GM04504 (cell line): ENCODE measurements at places on chromosomes 2 and 18.

DNA sequence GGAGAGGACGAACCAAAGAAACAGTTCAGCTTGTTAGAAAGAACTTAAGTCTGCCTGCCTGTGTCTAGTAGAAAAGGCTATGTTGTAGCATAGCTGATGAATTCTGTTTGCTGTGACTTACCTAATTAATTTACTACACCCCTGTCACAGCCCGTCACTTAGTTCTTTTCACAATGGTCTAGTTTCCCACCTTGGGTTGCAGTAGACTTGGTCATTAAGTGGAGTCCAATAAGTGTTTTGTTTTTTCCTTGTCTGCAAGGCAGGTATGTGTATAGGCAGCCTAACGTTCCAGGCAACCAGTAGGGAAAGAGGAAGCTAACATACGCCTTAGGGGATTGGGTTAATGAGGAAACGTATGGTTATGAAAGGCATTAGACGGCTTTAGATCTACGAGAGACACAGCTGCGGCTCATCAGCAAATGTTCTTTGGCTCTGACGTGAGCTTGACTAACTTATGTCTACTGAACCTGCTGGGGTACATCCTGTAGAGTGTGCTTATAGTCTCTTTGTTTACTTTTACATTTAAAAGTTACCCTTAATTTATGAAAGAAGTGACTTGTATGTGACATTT, 180.1 kb downstream of the PRPF40A start:
- DNase-seq = no peak

DNA sequence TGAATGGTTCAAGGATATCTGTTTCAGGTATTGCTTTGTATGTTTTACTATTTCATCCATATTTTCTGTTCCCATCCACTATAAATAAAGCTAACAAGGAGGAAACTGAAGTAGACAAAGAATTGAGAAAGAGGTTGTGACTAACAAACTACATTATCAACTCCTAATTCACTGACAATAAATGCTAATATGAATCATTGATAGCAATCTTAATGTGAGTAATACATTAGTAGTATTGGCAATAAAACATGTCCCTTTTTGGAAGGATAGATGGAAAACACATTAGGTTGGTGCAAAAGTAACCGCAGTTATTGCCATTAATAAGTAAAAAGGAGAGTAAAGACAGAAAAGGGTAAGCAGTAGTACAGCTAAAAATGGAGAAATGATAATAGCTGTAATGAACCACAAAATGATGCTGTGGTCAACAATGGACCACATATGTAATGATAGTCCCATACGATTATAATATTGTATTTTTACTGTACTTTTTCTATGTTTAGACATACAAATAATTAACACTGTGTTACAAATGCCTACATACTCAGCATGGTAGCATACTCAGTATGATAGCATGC, 104.7 kb downstream of the THADA start:
- DNase-seq = no peak

DNA sequence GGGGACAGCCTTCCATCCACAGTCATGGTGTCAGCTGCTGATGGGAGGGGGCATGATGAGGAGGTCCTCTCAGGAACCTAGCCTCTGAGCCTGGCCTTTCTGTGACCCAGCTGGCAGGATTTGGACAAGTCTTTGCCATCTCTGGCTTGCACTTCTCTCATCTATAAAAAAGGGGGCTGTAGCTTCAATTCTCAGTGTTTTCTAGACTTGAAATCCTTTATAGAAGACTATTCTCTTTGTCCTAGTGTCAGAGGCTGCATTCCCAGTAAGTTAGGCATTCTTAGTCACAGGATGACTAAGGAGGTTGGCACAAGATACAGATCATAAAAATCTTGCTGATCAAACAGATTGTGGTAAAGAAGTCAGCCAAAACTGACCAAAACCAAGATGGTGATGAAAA, 958.5 kb downstream of the CNTNAP5 start:
- DNase-seq = peak; percentile 14

- no peak for DNase-seq
Measured at GRCh38 chr2:24797644-24798043, 4.4 kb downstream of the CENPO start.

- no peak for DNase-seq
Measured at GRCh38 chr2:134716721-134717243, 2.0 kb downstream of the TMEM163 start.

DNA sequence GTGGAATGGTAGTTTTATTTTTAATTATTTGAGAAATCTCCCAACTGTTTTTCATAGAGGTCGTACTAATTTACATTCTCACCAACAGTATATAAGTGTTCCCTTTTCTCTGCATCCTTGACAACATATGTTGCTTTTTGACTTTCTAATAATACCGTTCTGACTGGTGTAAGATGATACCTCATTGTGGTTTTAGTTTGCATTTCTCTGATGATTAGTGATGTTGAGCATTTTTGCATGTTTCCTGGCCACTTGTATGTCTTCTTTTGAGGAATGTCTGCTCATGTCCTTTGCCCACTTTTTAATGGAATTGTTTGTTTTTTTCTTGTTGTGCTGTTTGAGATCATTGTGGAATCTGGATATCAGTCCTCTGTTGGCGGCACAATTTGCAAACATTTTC, 242.5 kb downstream of the ZNF521 start:
- DNase-seq = no peak

- peak; percentile 20 for DNase-seq
Measured at GRCh38 chr18:36376361-36376760, 78.8 kb downstream of the FHOD3 start.

DNA sequence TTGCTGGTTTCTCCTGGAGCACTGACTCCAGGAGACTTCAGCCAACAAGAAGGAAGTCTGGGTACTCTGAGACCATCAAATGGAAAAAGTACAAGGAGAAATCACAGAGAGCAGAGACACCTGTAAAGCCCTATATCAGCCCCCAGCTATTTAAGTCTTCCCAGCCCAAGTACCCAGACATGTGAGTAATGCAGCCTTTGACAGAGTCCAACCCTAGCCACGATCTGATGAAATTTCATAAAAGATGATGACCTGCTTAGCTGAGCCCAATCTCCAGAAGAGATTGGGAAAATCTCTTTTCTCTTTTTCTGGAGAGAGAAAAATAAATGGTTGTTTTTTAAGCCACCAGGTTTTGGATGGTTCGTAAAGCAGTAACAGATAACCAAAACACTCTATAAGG, 196.6 kb downstream of the NBAS start:
- DNase-seq = no peak

DNA sequence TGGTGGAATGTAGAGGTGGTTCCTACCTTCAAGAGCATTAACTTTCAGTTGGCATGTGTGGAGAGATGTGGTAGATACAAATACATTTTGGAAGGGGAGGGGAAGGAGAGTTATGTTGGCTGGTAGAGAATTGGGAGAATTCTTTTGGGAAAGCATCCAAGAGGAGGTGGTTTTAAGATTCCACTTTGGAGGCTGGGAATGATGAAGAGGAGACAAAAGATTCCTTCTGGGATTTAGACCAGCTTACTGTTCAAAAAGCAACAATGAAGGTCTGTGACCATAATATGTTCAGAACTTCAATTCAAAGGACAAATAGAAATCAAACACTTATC, 120.8 kb upstream of the FOSL2 start:
- DNase-seq = no peak

DNA sequence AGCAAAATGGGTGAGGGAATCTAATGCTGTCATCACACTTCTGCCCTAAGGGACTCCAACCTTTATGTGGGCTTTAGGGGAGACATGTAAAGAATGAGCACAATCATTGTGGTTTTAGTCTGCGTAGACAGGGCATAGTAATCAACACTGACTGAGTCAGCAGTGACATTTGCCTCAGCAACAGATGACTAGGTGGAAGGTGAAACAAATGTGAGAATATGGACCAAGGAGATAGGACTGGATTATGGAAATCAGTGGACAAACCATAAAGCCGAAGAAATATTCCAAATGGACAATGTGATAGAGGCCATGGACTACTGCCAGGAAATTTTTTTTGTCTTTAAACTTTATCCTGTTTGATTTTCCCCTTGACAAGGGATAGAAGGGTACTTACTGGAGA, 83.9 kb downstream of the PDK1 start:
- peak; percentile 60 for DNase-seq

GRCh38 chr18:523561-523960, 23.1 kb upstream of the COLEC12 start:
- no peak for DNase-seq

GRCh38 chr2:30396436-30397232, 50.4 kb upstream of the LCLAT1 start:
- no peak for DNase-seq

GRCh38 chr2:71235930-71236587, 9.2 kb upstream of the PAIP2B start:
- DNase-seq = no peak

DNA sequence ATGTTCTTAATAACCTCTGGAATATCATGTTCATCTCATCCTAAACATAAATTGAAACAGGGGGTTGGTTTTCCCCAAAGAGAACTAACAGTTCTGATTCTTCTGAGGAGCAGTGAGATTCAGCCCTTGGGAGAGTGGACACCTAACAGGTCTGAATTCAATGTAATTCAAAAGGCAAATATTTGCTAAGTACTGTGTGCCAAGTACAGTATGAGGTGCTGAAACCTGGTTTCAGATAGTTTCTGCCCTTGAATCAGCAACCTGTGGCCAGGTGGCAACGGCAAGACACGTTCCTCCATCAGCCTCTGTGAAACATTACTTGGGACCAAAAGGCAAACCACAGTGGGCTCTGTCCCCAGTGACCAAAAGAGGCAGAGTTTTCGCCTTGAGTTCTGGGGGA, 1.3 kb downstream of the LRRC30 start:
- no peak for DNase-seq

- DNase-seq = no peak
Measured at GRCh38 chr2:157169889-157170288, 87.6 kb upstream of the GALNT5 start.

DNA sequence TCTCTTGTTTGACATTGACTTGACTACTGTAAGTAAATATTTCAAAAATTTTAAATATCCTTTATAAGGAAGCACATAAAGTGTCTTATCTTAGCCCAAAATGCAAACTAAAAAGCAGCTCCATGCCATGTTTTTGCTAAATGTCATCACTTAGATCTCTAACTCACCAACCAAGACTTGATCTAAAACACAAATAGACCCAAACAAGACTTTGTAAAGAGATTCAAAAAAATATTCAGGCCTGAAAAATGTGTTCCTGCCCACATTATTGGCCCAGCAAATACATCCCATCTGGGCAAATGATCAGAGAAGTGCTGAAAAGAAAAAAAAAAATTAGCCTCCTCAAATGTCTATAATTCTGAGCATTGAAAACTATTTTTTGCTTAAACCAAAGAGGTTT, 187.6 kb downstream of the MREG start:
- DNase-seq = peak; percentile 52

GRCh38 chr2:216490061-216490460, 8.6 kb upstream of the RPL37A start:
- peak; percentile 55 for DNase-seq

DNA sequence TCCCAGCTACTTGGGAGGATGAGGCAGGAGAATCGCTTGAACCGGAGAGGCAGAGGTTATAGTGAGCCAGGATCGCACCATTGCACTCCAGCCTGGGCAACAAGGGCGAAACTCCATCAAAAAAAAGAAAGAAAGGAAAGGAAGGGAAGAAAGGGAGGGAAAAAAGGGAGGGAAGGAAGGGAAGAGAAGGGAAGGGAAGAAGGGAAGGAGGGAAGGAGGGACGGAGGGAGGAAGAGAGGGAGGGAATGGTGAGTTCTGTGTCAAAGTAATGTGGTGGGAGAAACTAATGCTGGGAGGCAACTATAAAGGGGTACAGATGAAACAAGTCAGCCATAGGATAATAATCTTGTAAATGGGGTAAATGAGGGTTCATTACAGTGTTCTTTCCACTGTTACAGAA, 45.7 kb downstream of the MEMO1 start:
- no peak for DNase-seq

DNA sequence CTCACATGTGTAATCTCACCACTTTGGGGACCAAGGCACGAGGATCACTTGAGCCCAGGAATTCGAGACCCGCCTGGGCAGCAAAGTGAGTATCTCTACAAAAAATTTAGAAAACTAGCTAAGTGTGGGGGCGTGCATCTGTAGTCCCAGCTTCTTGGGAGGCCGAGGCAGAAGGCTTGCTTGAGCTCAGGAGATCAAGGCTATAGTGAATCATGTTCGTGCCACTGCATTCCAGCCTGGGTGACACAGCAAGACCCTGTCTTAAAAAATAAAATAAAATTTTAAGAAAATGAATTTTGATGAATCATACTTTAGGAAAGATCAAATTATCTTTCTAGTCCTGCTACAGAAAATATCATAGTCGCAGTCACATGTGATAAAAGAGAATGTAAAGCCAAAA, 46.9 kb downstream of the CABYR start:
- DNase-seq = no peak

GRCh38 chr2:164514491-164514890, 106.8 kb downstream of the GRB14 start:
- DNase-seq = no peak

DNA sequence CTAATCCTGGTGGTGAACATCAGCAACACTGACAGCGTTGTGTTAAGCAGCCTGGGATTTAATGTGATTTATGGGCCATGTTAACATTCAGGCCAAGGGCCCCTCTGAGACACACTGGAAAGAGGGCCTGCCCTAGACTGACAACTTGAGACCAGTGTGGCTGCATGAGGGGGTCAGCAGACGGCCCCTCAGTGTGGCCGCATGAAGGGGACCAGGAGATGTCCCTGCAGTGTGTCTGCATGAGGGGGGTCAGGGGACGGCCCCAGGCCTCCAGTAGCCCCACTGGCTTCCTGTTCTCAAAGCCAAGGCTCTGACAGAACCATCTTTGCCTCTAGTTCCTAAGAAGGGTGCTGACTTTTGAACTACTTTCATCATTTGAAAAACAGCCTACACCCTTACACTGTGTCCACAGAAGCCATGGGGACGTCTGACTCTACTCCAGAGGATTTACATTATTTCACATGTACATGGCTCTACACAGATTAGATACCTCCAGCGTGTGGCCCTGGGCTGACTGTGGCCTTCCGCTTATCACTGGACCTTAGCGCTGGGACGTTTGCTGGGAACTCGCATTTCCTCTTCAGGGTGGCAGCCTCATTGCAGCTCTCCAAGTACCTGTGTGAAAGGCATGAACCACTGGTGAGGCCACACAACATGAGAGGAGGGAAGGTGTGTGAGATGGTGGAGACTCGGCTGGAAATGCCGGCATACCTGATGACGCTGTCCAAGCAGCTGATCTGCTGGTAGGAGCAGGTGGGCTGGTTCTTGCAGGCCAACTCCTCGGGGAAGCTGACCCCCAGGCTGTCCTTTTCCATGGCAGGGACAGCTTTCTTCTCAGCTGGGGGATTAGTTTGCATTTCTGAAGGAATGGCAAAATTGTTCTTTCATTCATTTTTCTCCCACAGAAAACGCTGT, 18.2 kb upstream of the HES6 start:
- no peak for DNase-seq

- no peak for DNase-seq
Measured at GRCh38 chr2:8893474-8893873, 56.1 kb upstream of the KIDINS220 start.

GRCh38 chr2:212646698-212647366, 108.2 kb upstream of the ERBB4 start:
- DNase-seq = peak; percentile 77

GRCh38 chr2:236102971-236103370, 65.2 kb downstream of the GBX2 start:
- DNase-seq = no peak

GRCh38 chr18:63119647-63120046, 199.9 kb downstream of the BCL2 start:
- DNase-seq = no peak

- DNase-seq = no peak
Measured at GRCh38 chr18:40612356-40612755, 1342.7 kb upstream of the PIK3C3 start.

GRCh38 chr2:138522556-138522955, 21.0 kb downstream of the SPOPL start:
- DNase-seq = no peak

- DNase-seq = no peak
Measured at GRCh38 chr18:78433562-78433961, 546.1 kb upstream of the SALL3 start.
